ENCODE measurements at places on chromosomes 2 and 18. TPM values are rescaled to one million over a fixed set of nuclear protein-coding genes. Genes with fewer than 3 reads are reported as not detected.
A peak's percentile ranks its signal among the peaks of the same experiment; 100 is the strongest.

The LAMA1 gene
- total RNA-seq, result not detected

The C2orf72 gene
- 20.5 TPM for total RNA-seq

GRCh38 chr2:215003001-215003400 is 135.4 kb downstream of the ABCA12 start:
- DNase-seq, result no peak

GRCh38 chr2:234745347-234745746 is 206.5 kb upstream of the SH3BP4 start:
- no peak for DNase-seq

DNA sequence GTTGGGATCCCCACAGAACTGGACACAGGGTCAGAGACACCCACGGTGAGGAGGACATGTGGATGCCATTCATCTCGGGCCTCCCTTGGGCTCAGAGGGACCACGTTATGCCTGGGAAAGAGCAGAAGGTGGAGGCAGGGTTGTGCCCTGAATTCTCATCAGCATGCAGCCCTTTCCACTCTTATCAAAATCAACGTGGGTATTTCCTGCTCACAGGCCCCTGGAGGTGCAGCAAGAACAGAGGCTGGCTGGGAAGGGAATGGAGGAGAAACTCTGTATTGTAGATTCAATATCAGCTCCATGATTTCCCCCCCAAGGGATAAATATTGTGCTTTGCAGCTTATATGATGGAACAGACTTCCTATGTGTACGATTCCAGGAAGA is 90.9 kb downstream of the SETBP1 start:
- no peak for DNase-seq

- no peak for DNase-seq
These were observed 163.1 kb downstream of the ANTXR1 start for GRCh38 chr2:69175790-69176715.

- DNase-seq, result no peak
These were observed 98.3 kb downstream of the KLHL14 start for GRCh38 chr18:32674491-32674890.

DNA sequence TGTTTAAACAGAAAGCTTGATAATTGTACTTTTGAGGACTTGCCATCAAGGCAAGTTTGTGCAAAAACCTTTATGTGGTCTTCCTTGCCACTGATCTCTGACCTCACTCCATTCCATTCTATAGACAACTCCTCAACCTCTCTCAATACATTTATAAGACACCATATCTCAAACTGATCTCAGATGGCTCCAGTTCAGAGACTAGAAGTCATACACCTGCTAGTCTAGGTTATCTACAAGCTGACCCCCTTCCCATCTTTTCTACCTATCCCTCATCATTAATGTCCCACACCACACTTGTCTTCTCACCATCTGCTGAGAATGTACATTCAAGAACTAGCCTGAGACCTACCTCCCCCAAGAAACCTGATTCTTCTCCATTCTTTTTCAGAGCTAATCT is 113.1 kb downstream of the METTL8 start:
- no peak for DNase-seq

GRCh38 chr2:176931588-176932563 is 280.7 kb upstream of the HNRNPA3 start:
- DNase-seq, result no peak

DNA sequence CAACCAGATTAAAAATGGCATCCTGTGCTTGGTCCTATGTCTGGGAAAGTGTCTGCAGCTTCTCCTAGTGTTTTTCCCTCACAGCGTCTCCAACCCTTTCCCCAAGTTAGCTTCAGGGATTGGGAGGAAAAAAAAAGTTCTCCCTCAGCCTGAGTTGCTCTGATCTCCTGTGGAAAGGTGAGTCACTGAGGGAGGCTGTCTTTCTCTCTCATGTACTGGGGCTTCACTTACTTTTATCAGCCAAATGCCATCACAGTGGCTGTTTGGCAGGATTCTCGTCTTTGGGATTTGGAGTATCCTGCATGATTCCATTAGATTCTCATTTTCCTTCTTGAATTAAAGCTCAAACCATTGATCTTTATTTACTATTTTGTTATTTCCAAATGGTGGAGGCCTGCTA is 18.1 kb downstream of the GTF2A1L start:
- no peak for DNase-seq

The NOSTRIN gene
- total RNA-seq, result 7.8 TPM

DNA sequence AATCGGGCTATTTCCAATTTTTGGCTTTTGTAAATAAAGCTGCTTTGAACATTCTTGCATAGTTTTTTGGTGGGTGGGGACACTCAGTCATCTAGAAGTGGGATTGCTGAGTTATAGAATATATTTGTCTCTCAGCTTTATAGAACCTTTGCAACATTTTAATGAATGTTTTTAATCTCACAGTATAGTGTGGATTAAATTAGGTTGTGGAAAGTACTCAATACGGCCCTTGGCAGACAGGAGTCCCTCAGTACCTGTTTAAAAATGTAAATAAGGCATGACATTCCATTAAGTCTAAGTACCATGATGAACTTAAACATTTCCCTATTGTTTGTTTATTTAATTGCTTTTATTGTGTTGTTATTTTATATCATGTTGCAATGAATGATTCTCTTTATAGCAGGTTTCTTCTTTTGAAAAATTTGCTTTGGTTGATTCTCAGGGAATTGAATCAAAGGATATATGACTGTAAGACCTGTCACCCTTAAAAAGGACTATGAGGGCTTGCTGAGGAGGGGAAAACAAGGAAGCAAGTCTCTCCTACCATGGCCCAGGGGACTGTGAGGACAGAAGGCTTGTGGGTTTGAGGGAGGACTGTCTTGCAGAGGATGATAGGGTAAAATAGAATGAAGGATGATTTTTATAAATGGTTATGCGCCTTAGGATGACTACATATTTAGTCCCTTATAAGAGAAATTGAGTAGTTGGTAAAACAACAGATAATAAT is 165.1 kb downstream of the RPIA start:
- DNase-seq, result no peak

GRCh38 chr18:55375930-55376329 is 212.1 kb downstream of the TCF4 start:
- no peak for DNase-seq

GRCh38 chr2:156647377-156648010 is 211.3 kb downstream of the GPD2 start:
- DNase-seq, result no peak

DNA sequence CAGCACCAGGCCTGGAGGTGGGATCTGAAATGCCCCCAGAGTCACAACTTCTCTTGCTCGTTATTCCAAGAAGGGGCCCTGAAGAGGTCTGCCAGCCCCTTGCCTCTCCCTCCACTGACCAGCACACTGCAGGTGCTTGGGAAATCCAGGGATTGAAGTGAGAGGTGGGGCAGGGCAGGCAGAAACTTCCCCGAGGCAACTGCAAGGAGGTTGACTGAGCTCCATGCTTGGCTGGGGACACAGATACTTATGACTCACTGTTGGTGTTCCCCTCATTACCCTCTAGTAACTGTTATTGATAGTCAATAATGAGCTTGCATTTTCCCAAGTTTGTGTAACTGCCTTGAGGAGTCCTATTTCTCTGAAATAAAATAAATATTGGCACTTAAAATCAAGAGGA is 47.5 kb downstream of the MARCO start:
- no peak for DNase-seq

DNA sequence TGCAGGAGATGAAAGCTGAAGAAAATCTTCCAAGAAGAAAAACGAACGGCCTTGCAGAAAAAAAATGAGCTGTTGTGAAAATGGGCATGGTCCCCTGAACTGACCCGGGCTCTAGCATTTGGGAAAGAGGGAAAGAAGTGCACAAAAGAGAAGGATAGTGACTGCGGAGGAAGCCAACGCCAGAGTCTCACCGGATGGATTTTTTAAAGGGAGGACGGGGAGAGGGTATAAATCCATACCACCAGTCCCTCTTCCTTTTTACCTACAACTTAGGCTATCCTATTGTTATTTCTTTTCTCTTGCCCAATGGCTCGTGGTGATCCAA is 601 bp downstream of the WDR35 start:
- DNase-seq, result no peak

- no peak for DNase-seq
These were observed 46.2 kb upstream of the SMAD7 start for GRCh38 chr18:48996901-48997463.

DNA sequence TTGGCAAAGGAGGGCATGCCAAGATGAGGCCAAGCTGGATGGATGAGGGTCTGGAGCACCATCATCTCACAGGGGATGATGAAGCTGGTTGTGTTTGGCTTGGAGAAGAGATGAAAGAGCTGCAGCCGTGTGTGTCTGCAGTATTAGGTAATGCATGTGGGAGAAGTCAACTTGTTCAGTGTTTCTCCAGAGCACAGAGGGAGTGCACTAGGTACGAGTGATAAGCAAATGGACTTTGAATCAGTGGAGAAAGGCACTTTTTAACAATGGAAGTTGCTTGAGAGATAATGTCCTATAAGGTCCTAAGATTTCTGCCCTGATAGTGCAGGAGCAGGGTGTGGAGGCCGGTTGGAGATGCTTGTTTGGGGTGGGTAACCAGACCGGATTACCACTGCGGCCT is 36.0 kb downstream of the SLC14A2 start:
- no peak for DNase-seq

DNA sequence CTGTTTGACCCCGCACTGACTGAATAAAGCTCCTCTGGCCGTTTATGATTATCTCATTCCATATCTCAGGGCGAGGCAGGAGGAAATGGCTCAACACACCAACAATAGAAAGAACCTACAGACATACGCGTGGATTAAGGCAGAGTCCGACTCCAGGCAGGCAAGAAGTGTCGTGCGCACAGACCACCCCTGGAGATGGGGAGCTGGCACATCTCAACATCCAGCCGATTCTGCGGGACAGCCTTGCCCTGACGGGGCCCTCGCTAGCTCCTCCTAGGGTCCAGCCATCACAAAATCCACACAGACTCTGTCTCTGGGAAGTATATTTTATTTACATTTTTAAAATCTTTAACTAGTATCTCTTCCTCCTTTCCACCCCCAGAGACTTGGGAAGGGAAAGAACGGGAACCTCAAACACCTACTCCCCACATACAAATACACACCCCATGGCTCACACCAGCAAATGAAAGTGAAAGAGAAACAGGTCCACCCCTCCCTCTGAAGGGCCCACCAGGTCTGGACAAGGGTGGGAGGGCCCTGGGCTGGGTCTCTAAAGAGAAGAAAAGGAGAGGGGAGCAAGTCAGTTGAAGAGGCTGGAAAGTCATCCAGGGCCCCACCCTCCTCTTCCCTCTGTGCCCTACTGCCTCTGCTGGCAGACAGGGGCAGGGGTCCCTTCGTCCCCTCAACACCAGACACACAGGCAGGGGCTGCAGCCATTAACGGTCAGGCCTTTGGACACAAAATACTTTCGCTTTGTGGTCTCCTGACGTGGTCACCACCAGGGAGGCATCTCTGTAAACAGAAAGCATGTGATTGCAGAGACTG is 3.2 kb downstream of the GPBAR1 start:
- DNase-seq, result no peak

The CKAP2L gene
- not detected for total RNA-seq

DNA sequence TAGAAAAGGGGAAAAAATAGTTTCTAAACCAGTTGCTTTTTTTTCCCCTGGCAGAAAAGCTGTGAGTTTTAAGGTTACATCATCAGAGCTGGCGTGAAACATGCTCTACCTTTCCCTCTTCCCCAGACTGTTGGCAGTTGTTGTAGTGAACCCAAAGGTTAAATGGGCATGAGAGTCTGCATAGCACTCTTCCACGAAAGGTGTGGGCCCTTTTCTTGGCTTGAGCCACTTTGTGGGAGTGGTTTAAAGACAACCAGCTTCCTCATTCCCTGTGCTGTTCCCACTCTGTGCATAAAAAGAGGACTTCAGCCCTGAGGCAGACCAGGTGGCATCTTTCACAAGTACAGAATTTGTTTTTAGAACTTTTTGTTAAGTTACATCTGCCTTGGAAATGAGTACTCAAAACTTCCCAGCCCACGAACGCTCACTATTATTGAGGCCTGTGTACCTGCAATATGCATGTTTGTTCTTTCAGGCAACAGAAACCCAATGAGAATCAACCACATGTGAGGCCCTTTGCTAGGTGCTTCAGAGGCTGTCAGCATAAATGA is 243.8 kb downstream of the BABAM2 start:
- DNase-seq, result no peak

DNA sequence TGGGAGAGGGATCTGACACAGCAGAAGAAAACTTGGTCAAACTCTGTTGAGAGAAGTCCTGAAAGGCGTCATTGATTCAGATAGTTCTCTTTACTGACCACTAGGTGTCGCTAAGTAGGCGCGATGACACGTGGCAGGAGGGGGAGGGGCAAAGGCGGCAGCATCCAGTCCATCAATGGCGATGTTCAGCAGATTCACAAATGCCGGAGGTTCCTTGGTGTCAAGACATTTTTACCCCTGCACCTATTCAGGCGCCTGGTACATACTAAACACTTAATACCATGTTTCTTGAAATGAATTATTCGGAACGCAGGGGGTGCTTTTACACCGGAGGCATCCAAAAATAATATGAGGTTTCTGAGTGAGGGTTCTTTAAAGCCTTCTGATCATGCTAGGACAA is 3.0 kb upstream of the PLEK start:
- DNase-seq, result peak; percentile 80

The RNF144A gene
- 1.8 TPM for total RNA-seq

The MYL12A gene
- 421 TPM for total RNA-seq

The DNAJC5G gene
- total RNA-seq, result not detected

- no peak for DNase-seq
These were observed 14.1 kb downstream of the NMS start for GRCh38 chr2:100484390-100484789.

- no peak for DNase-seq
These were observed 25.7 kb downstream of the RPE start for GRCh38 chr2:210028178-210028577.

DNA sequence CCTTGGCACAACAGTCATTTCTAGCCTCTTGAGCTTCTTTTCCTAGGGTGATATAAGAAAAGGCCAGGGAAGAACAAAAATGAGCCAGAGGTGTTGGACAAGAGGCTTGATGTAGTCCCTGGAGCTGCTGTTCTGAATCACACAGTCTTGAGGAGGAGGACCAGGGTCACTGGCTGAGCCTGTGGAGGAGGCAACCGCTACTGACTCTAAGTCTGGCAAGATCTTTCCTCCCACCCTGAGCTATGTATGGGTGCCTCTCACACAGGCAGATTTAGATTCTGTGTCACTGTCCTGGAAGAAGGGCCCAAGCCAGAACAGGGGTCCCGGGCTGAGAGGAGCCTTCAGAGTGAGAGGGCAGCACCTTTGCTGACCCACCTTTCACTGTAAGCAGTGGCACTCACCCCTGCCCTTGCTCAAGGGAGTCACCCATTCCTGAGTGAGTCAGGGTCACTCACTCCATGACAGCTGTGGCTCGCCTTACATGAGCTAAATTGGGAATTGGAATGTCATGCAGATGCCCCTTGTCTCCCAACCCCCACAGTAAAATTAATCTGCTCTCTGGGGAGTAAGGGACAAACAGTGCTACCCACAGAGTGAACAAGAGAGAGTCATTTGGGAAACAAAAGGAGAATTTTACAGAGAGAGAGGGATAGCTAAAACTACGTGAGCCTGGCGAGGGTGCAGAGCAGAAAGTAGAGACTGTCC is at the start of gene TRIM54:
Gene TRIM54 (plus strand): TSS at position 575 of the 705 bp plus-strand sequence. CDS start 303 bp downstream, outside the sequence.
- DNase-seq, result no peak

- DNase-seq, result no peak
These were observed 126.3 kb downstream of the XRCC5 start for GRCh38 chr2:216235462-216235861.

- no peak for DNase-seq
These were observed 1705.5 kb upstream of the PIK3C3 start for GRCh38 chr18:40249390-40250080.

Data from ascending aorta (tissue), 2 donors.